ENCODE measurements at places on chromosomes 1 and 21. TPM values are rescaled to one million over a fixed set of nuclear protein-coding genes. Genes with fewer than 3 reads are reported as not detected.

DNA sequence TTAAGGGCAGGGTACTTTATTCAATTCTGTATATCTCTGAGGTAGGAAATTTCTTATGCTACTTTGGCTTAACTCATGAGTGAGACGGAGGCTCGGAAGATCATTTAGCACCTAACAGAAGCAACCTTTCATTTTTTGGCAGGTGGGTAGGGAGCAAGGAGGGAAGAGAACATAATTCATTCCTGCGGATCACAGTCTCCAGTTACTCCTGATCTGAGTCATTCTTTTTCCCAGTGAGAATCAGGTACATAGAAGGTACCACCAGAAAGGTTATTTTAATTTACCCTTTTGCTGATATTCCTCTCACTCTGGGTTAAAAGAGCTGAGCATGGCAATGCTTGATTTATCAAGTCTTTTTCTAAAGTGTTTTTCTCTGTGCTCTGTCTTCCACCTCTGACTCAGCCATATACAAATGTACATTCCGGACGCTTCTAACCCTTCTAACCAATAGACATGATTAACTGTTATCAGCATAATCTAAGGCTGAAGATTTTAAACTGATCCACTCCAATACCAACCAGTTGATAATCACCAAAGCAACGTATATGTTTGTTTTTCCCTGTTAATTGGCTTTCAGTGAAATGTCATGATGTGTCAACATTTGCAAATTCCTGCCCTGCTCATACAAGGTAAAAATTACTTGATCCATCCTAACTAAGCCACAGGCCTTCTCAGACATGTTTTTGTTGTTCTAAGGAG is 271.7 kb downstream of the DUSP10 start:
- no peak for DNase-seq

LRRC53 gene
- not detected for total RNA-seq

GRCh38 chr1:109751531-109752260 is 10.9 kb upstream of the GSTM3 start:
- DNase-seq: no peak

DNA sequence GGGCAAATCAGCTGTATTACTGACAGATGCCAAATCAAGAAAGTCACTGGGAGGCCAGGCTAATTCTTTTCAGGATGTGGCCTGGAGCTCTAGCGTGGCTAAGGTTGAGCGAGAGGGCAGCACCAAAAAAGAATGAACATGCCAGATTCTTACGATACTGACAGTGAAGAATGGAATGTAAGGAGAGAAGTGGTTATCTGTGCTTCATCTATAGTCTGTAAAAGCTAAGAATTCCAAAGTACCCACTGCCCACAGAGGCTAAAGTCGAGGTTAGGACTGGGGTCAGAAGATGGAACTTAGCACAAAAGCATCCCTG is 32.7 kb downstream of the TFAP2E start:
- no peak for DNase-seq

- DNase-seq: no peak
Measured at GRCh38 chr1:192592517-192592916, 16.9 kb downstream of the RGS1 start.

- DNase-seq: no peak
Measured at GRCh38 chr1:85708829-85709227, 595 bp upstream of the ZNHIT6 start.

C1QB gene
- 367 TPM for total RNA-seq

SPRR2G gene
- not detected for total RNA-seq

GRCh38 chr1:195576641-195577040 is 1031.6 kb downstream of the KCNT2 start:
- DNase-seq: no peak

- no peak for DNase-seq
Measured at GRCh38 chr1:1283821-1284220, 3.6 kb downstream of the SCNN1D start.

- DNase-seq: no peak
Measured at GRCh38 chr1:244361764-244362473, 89.8 kb downstream of the ADSS2 start.

All from sigmoid colon (tissue), 7 donors.